Head of caudate nucleus (tissue), 42 donors: ENCODE measurements at places on chromosomes 2 and 18.

GRCh38 chr18:51561821-51562220, 364.3 kb upstream of the MEX3C start:
- DNase-seq, result no peak

DNA sequence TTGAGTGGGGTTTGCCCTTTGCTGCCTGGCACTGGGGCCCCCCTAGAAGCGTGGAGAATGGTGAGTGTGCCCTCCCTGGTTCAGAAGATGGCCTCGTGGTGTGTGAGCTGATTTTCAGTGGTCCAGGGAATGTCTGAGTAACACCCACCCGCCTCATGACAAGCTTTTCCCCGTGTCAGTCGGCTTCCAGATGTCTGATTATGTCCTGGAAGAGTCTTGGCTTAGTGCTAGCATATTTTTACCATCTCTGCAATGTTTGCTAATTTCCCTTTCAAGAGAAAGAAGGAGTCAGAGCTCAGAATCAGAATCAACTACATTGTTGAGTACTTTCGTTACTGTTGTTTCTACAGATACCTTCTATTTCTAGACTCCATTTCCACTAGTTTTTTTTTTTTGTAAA, 214.7 kb downstream of the SEPTIN10 start:
- DNase-seq, result no peak

DNA sequence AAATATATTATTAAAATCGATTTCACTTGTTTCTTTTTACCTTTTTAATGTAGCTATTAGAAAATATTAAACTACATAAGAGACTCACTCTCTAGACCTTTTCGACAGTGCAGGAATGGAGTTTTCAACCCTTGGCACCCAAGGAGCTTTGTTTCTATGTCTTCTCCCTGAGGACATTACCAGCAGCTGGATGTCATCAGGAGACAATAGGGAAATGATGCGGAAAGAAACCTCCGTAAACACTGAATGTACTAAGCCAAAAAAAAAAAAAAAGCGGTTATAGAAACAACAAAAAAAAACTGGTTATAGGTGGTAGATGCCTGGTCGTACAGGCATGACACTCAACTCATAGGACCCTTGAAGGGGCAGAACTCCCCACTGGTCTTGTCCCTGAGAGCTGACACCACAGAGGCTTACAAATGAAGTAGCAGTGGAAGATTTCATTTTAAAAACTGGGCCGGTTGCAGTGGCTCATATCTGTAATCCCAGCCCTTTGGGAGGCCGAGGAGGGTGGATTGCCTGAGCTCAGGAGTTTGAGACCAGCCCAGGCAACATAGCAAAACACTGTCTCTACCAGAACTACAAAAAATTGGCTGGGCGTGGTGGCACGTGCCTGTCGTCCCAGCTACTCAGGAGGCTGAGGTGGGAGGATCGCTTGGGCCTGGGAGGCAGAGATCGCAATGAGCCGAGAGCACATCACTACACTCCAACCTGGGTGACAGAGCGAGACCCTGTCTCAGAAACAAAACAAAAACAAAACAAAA, 23.8 kb downstream of the THAP4 start:
- DNase-seq, result no peak

DNA sequence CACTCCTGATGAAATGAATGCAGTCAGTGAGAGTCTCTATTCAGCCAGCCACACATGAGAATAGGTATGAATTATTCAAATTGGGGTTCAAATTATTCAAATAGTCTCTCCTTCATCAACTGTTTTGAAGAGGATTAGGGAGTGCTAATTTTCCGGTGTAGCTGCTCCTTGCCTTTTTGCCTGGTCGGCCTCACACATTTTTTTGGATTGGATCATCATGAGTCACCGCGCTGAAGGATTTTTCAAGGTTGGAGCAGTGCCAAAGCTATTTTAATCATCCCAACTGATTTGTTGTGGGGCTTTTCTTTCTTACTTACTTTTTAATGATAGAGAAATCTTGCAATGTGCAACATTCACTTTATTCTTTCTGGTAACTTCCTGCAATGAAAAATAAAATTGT, 2.4 kb upstream of the DTNA start:
- DNase-seq, result peak; percentile 7

DNA sequence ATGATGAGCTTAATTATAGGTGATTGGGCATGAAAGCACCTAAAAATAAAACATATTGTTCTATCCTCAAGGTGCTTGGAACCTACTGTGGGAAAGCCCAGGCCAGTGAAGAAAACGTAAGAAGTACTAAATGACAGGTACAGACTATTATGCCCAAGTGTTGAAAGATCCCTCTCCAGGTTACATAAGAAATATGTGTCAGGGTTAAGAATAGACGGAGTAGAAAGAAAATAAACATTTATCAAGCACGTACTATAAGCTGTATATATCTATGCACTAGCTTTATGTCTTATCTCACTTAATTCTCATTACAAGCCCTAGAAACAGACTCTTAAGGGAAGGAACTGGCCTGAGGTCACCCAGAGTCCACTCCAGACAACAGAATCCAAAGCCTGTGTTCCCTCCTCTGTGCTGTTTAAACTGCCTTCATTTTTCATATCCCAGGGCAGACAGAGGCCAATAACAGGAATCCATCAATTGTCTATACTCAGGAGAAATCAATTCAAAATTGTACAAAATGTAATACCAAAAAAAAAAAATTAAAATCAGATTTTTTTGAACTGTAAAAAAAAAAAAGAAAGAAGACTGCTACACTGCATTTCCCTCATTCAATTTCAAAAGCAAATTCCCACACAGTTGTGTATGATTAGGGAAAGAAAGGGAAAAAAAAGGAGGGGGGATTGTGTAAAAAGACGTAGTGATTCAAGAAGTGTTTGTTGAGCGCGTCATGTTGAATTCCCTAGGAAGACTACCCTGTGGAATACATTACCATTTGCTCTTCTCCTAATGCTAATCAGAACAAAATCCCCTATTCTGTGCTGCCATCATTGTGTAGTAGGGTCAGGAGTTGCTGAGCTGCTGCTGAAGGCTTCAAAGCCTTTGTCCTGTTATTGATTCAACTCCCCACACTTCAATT, 156.3 kb downstream of the IRS1 start:
- no peak for DNase-seq

GRCh38 chr18:55925772-55926171, 337.8 kb upstream of the TCF4 start:
- no peak for DNase-seq

DNA sequence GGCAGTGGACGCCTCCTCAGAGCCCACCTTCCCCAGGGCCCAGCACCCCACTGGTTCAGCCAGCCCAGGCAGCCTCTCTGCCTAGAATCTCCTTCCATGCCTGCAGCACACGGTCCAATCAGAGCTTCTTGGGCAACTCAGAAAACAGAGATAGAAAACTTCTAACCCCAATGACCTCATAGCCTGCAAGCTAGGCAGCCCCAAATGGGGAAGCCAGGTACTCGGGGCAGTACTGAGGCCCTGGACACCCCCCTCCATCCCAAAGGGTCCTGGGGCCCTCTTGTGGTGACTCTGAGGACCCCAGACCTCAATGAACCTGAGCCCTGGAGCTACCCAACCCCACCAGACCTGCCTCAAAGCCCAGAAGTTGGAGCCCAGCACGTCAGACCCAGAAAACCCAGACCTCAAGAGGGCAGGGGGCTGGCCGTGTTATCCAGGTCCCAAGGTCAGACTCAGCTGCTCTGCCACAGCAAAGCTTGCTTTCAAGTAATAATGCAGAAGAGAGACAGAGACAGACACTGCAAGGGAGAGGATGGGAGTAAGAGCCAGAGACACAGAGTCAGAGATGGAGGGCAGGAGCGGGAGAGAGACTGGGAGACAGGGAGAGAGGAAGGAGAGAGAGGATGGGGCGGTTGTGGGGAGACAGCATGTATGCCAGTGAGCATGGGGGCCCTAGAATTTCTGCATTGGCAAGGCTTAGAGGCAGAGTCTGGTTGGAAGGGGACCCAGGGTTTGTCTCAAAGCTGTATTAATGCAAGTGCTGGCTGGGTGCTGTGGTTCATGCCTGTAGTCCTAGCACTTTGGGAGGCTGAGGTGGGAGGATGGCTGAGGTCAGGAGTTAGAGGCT, 28.2 kb downstream of the SERTAD2 start:
- no peak for DNase-seq

DNA sequence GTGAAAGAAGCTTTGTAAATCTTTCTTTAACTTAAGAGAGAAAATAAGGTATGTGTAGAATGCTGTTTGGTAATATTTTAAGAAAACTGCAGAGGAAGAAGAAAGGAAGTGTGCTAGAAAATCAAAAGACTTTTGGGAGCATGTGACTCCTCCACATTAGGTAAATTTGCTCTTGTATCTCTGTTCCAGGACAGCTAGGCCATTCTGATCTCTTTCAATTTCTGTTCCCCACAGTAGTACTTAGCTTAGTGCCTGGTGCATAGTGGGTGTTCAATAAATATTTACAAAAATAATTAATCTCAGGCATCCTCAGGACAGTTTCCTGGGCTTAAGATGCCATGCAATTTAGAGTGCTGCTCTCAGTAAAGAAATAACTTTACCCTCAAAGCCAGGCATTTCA, 105.0 kb downstream of the GPD2 start:
- DNase-seq, result no peak

DNA sequence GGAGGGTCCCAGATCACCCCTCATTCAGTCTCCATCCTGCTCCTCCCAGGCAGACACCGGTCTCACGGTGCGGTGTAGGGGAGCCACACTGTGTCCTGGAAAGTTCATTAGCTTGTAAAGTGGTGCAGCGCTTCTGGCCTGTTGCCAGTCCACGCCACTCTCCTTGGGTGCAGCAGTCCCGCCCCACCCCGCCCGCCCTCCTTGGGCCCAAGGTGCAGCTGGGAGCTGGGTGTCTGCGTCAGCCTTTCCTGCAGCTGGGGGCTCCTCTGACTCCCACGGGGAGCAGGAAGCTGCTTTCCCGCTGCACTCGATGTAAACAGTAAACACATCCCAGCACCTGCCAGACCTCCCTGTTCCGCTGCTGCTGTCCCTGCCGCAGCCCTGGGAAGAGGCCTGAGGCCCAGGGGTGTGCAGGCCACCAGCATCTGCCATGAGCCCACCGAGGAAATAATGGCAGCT, 53.8 kb upstream of the ASB18 start:
- no peak for DNase-seq

DNA sequence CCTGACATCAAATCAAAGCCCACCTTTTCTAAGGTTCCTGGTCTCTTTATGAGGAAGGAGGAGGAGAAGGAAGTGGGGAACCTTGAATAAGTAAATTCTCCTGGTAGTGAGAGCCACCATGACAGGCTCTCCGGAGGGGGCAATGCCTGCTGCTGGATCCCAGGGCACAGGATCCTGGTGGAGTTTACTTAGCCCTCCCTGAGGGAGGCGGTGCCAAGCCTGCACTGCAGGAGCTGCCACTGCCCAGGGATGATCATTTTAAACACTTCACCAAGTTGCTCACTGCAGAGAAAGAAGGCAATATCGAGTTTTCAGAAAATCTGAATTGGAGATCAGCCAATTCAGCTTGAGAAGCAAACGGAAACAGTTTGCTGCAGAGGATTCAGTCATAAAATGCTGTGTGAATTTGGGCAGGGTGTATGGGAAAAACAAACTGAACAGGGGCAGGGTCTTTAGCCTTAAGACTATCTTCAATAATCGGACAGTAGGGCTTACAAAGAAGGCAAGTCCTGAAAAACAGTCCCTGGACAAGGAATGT, 200.7 kb downstream of the RAD51AP2 start:
- no peak for DNase-seq

DNA sequence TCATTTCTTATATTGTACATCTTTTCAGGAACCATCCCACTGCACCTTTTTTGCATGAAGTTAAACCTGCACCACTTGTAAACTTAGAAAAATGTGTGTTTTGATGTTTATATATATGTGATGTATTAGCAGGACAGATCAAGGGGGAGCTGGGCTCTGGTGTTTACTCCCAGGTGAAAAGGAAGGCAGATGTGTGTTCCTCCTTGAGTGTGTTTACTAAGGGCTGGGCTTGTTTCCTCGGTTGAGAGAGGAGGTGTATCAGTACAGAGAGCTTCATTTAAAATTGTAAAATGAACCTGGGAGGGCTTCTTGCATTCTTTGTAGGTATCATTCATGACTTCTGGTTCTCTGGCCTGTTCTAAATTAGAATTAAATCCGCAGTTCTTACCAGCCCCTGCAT, 14.8 kb downstream of the LPIN1 start:
- no peak for DNase-seq

DNA sequence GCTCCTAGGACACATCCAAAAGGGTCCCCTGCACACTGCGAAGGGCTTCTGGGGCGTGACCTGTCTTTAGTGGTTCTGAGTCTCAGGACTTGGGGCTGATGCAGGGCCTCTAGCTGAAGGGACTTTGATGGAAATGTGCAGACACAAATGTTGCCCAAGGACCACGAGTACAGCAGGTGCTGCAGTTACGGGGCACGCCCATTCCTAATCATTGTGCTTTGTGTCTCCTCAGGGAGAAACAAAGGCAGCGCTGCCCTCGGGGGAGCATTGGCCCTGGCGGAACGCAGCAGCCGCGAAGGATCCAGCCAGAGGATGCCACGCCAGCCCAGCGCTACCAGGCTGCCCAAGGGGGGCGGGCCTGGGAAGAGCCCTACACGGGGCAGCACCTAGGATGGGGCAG, 8.0 kb downstream of the TUBA3E start:
- no peak for DNase-seq

- no peak for DNase-seq
Measured at GRCh38 chr18:13594551-13594950, 131.8 kb downstream of the FAM210A start.

DNA sequence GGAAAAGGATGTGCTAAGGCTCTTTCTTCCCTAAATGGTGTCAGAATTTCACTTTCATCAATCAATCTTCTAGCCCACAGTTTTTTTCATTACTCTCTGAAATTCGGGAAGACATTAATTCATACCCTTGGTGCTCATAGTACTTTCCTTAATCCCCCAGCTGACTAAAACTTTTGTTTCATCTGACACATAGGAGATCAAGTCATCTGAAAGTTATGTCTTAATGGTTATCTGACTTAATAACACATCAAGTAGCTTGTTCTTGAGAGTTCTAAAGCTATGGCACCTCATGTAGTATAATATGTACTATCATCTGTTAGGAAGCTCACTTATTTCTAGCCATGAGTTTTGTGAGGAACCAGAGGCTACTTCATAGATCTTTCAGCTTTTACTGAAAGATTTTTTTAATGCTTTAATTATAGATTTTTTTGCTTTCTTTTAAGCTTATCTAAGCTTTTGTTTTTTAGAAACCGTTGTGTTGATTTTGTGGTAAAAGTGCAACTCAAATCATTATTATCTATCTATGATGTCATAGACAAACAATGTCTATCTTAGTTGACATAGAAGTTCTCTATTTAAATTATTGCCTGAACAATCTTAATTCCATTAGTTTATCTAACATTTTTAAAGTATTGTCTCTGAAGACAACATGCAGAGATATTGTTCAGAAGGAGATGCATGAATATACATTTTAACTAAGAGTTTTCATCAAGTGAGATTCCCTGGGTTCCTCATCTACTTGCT, 93.6 kb upstream of the UBXN4 start:
- no peak for DNase-seq

- no peak for DNase-seq
Measured at GRCh38 chr2:8457092-8457481, 224.8 kb upstream of the ID2 start.

DNA sequence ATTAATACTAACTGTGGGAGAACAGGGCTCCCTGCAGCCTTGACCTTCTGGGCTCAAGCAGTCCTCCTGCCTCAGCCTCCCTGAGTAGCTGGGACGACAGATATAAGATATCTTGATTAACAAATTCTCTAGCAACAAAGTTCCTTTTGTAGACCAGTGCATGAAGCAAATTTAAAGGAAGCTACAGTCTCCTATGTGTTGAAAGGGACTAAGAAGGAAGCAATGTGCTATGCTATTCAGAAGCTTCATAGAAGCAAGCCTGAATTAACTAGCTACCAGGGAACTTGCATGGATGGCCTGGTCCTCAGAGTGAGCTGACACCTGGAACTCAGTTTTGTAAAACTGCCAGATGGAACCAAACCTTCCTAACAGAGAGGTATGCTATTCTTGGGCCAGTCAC, 33.2 kb downstream of the RAPH1 start:
- no peak for DNase-seq

GRCh38 chr2:71811157-71811556, 336.5 kb downstream of the CYP26B1 start:
- DNase-seq, result no peak
